Mucosa of descending colon (tissue), 3 donors: ENCODE measurements at places on chromosomes 16 and 17. TPM values are rescaled to one million over a fixed set of nuclear protein-coding genes. Genes with fewer than 3 reads are reported as not detected.

DNA sequence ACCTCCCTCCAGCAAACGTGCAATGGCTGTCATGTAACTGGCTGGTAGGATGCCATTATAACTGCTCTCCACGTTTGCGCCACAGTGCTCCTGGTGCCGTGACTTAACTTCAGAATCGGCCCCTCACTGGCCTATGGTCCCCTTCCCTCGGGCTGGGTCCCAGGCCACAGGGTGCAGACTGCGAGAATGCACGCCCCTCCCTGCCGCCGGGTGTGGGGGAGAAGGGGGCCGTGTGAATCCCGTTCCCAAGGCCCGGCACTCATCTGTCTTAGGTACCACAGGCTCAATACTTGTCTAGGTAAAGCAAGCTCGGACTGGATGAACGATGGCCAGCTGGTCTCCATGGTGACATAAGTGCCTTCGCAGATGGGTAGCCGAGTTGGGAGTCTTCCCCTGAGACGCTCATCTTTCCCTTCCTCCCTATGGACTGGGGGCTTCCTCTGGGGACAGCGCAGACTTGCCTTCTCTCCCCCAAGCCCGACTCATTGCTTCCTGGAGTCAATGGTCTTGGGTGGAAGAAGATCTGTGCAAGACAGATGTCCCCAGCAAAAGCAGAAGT is 37.8 kb downstream of the TIMM22 start:
- no peak for DNase-seq

DNA sequence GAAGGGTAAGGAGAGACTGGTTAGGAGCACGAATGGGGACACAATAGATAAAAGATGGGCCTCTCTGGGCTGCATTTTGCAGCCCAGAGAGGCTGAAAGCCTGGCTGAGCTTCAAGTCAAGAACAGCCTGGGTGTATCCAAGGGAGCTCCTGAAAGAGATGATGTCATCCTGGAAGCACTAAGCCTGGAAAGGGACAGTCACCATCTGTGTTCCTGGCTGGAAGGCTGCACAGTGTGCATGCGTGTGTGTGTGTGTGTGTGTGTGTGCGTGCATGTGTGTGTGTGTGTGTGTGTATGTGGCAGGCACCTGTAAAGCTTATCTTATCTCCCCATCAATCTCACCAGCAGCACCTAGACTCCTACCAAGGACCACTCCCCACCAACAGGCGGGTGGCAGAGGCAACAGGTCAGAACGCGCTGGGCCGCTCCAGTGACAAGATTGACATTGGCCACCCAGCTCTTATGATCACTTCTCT is 44.1 kb downstream of the COG7 start:
- DNase-seq, result peak; percentile 83

GRCh38 chr17:10233161-10233560 is 34.8 kb upstream of the GAS7 start:
- DNase-seq, result no peak

DNA sequence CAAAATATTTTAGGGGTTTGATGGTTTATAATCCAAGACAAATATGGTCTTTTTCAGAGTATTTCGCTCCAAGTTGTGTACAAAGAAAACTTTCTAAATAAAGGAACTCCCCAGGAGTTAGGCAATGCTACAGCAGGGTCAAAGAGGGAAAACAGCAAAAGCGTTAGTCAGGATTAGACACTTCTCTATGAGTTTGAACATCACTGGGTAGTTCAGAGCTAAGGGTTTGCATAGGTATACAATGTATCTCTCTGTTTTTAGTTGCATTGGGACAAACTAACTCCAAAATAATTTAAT is 34.8 kb downstream of the FAM20A start:
- DNase-seq, result no peak

- DNase-seq, result no peak
Measured at GRCh38 chr17:73436954-73437353, 125.2 kb upstream of the CDC42EP4 start.

GRCh38 chr17:70202840-70203239 is 33.5 kb downstream of the KCNJ2 start:
- no peak for DNase-seq

GRCh38 chr16:73886426-73886825 is 410.2 kb upstream of the PSMD7 start:
- no peak for DNase-seq

- no peak for DNase-seq
Measured at GRCh38 chr17:21167303-21167702, 40.5 kb downstream of the DHRS7B start.

DNA sequence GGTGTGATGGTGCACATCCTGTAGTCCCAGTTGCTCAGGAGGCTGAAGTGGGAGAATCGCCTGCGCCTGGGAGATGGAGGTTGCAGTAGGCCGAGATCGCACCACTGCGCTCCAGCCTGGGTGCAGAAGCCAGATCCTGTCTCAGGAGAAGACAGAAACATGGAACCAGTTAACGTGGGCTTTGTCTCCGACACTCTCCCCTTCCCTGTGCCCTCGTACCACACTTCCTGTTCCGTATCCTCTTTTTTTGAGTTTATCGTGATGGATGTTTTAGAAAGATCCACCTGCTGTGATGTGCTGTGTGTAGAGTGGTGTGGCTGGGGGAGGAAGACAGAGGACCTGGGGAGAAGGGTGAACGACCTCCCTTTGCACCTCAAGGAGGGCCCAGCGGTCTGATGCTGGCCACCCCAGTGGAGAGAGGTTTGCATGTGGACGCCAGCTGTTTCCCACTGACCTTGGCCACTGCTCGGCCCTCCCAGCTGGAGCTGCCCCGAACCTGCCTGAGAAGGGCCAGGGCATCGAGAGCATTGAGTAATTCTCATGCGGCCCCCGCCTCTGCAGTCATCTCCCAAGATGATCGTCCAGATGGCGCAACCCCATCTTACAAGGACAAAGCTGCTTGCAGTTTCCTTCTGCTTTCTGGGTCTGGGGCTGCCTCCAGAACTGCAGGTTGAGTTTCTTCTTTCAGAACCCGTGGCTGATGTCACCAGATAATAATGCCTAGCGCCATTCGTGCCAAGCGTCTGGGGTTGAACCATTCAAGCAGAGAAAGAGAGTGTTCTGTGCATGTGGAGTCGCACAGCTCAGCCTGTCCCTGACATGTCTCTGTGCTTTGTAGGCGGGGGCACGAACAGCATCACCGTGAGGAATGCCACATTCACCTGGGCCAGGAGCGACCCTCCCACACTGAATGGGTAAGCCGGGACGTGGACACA is 126.3 kb downstream of the ABCC1 start:
- no peak for DNase-seq

The AANAT gene
- not detected for total RNA-seq

The ZG16B gene
- 40.7 TPM for total RNA-seq

The GALK1 gene
- total RNA-seq, result 18.2 TPM

The KRTAP9-8 gene
- total RNA-seq, result not detected
